Activated effector memory CD4-positive, alpha-beta T cell treated with Interleukin-2 at 50 U/mL for 16 hours (primary cell): ENCODE measurements at places on chromosomes 7 and 10.

DNA sequence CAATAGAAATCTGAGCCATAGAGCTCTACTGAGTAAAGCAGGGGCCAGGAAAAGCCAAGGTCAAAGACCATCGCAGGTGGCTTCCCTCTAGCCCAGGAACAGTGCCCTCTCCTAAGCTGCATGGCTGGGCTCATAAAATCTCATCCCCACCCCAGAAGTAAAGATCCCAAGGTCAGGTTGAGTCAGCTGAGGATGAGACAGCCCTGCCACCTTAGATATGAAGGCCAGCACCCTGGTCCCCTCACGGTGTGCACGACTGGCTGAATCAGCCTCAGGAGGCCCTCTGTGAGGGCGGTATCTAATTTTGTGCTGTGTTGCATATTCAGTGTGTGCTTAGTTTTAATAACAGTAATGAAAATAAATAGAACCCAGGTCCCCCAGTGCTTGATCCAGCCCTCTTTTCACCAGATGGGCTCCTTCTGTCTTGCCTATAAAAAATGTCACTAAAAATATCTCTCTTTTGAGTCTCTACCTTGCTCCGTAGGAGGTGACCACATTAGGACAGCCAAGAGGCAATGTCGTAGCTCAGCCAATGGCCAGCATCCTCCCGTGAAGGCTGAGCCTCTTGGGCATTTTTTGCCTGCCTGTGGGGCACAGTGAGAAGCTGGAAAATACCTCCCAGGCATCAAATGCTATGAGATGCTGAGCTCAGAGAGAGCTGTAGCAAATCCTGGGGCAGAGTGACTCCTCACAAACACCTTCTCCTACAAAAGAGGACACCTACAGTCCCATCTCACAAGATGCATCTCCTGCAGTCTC lies 424.0 kb downstream of the PLXNA4 start:
- DNase-seq, result no peak

DNA sequence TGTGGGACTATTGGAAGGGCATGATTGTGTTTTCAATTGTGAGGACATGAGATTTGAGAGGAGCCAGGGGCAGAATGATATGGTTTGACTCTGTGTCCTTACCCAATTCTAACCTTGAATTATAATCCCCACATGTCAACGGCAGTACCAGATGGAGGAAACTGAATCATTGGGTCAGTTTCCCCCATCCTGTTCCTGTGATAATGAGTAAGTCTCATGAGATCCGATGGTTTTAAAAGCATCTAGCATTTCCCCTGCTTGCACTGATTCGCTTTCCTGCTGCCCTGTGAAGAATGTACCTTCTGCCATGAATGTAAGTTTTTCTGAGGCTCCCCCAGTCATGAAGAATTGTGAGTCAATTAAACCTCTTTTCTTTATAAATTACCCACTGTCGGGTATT lies 1367.1 kb downstream of the XPNPEP1 start:
- DNase-seq, result no peak

DNA sequence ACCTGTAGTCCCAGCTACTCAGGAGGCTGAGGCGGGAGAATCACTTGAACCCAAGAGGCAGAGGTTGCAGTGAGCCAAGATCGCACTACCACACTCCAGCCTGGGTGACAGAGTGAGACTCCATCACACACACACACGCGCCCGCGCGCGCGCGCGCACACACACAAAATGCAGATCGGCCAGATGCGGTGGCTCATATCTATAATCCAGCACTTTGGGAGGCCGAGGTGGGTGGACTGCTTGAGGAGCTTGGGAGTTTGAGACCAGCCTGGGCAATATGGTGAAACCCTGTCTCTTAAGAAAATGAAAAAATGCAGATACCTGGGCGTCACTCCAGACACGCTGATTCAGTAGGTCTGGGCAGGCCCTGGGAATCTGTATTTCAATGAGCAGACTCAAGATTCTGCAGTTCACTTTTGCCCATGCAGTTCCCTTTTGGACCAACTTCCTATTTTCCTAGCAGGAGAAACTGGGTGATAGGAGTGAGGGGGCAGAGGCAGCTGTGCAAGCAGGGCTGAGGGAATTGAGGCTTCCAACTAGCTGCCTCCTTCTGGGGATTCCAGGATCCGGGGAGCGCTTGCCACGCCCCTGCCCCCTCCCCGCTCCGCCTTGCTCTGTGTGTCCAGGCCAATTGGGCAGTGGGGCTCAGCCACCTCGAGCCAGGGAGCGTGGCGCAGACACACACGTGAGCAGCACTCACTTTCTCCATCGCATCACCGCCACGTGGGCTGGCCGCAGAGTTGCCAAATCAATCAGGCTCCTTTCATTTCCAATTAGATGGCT lies 173.6 kb downstream of the SH3PXD2A start:
- no peak for DNase-seq

DNA sequence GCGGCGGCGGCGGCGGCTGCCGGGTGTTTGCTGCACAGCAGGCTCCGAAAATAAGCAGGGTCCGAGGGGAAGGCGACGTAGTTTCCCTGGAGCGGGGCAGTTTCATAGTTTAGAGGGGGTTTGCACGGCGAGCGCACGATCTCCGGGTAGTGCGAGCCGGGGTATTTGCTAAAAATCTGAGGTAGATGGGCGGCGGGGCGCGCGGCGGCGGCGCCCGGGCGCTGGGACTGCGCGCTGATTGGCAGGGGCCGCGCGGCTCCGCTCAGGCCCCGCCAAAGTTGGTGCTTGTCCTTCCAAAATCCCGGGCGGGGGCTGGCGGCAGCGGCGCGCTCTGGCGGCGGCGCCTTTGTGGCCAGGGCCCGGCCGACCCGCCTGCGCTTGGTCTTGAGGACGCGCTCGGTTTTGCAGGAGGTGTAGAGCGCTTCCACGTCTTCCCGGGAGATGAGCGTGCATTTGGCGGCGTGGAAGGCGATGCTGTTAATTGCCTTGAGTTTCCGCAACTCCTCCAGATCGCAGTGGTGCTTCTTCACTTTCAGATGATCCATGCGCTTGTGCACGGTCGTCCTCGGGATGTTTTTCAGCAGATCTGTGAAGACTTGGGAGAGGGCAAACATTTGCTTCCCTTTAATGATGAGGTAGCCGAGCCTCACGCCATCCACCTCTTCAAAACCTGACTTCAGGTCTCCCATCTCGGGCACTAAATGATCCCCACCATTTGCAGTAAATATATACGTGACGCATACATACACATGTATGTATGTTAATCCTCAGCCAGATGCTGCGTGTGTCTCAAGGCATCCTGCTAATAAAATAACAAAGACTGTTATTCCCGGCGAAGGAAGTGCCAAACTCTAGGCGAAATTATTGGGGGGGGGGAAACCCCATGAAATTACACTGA lies 8.1 kb downstream of the SKIDA1 start:
- no peak for DNase-seq

DNA sequence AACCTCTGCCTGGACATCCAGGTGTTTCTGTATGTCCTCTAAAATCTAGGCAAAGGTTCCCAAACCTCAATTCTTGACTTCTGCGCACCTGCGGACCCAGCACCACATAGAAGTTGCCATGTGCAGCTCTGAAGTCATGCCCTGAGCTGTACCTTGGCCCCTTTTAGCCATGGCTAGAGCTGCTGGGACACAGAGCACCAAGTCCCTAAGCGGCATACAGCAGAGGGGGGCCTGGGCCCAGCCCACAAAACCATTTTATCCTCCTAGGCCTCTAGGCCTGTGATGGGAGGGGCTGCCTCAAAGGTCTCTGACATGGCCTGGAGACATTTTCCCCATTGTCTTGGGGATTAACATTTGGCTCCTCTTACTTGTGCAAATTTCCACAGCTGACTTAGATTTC lies 14.6 kb downstream of the TMEM243 start:
- no peak for DNase-seq

DNA sequence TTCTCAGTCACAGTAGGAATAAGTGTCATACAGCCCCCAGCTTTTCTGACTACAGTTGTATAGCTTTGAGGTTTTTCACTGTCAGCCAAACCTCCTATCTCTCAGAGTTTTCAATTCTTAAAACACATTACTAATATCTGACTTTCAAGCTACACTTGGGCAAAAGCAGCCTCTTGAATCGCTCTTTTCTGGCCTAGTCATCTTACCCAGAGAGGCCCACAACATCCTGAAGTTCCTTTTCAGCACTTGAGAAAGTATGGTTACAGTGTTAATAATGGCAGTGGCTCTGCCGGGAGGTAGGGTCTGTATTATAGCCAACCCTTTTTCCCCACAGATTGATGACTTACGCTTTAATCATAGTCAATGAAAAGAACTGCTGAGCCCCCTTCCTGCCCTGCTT lies 181.0 kb downstream of the LRRC4 start:
- DNase-seq, result no peak

GRCh38 chr10:89250865-89251408 lies 638 bp downstream of the LIPA start:
- no peak for DNase-seq
